KG1 (cell line): ENCODE measurements at places on chromosomes 6 and 20.

DNA sequence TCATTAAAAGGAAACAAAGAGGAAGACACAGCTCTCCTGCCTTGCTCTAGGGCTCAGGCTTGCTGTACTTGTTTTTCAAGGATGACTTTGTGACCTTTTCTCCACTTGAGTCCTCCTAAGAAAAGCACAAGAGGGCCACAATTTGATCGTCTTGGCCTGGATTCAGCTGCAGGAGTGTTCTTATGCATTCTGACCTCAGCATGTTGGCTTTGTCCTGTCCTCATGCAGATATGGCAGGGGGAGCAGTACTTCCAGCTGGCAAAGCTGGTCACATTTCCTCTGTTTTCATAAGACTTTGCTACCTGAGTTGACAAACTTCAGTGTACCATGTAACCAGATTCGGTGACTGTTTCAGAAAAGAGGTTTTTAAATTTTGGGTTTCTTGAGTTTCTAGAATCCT lies 30.8 kb downstream of the KDM1B start:
- no peak for DNase-seq

- no peak for DNase-seq
Measured at GRCh38 chr6:2523061-2523460, 227.7 kb downstream of the MYLK4 start.

DNA sequence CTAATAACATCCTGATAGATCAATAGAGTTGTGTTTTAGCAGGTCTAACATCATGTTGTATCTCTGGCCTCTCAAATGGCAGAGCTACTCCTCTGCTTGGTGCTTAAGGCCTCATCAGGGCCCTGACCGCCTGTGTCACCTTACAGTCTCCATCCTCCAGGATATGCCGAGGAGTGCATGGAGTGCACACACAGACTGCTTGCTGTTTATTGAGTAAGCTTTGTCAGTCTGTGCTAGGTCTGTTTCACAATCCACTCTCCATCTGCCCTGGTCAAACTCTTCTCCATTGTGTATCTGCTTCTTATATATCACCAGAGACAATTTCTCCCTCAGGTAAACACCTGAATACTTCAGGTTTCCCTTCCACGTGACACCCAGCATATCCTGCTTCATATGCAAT lies 136.1 kb downstream of the SLC24A3 start:
- DNase-seq = no peak

DNA sequence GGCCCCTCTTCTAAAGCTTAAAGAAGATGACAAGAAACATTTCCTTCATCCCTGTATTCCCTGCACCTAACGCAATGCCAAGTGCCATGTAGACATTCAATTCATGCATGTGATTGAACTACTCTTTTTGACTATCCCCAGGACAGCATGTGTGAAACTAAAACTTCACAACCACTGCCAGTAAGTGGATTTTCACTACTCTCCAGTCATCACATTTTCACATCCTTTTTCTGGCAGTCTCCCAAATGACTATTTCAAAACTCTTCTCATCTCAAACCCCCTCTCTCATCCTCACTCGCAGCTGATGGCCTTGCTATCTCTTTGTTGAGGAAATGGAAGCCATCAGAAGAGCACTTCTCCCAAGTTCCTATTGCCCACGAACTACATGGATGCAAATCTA lies 122.6 kb downstream of the OPRM1 start:
- DNase-seq = no peak

DNA sequence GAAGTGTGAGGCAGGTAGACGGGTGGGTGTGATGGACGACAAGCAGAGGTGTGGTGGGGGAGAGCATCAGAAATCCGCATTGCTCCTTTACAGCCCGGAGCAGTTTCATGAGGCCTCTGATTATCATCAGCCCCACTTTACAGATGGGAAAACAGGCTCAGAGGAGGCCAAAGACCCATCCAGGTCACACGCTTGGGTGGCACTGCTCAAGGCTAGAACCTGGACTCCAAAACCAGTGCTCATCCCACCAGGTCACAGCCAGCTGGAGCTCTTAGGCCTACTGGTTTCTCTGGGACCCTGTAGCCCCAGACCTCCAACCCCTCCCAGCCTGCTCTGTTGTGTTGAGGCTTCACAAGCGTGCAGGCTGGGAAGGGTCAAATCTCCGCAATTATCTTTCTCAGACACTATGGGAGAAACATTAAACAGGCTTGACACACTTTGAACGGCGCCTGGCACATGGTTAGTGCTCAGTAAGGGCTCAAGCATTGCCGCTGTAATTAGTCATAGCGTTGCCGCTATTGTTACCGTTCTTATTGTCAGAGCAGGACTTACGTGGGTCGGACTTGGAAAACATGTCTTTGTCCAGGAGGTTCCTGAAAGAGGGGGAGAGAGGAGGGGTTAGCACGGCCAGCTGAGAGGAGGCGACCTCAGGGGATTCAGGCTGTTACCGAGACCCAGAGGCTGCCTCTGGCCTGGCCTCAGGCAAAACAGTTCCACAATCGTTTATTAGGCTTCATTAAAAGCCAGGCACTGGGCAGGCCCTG lies 16.6 kb downstream of the CPNE5 start:
- no peak for DNase-seq

GRCh38 chr6:129500958-129501739 lies 208.8 kb downstream of the ARHGAP18 start:
- peak; percentile 22 for DNase-seq

DNA sequence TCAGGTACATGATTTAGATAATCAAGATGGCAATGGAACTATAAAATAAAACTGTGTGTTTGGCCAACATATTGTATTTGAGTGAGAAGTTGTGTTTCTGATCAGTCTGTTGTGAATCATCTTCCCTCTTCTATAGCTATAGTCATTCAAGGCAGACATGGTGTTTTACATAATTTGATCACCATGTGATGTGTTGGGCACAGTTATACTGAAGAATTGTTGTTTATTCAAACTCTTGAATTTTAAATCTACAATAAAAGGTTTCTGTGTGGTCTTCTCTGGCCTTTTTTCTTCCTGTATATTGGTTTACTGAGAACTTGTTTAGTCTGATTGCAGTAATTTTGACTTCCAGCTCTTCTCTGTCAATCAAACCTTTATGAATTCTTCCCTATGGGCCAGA lies 4.4 kb downstream of the RNF182 start:
- DNase-seq = no peak
